Kidney (tissue), 22 donors: ENCODE measurements at places on chromosomes 5 and 9. TPM values are rescaled to one million over a fixed set of nuclear protein-coding genes. Genes with fewer than 3 reads are reported as not detected.

VLDLR gene
- total RNA-seq, result 24.2 TPM

PCDH12 gene
- total RNA-seq, result 14.1 TPM

SPINK13 gene
- total RNA-seq, result 1.6 TPM

TIGD6 gene
- total RNA-seq, result 6.0 TPM

CCNI2 gene
- 3.4 TPM for total RNA-seq

TMEM38B gene
- 23.2 TPM for total RNA-seq

TAL2 gene
- total RNA-seq, result 0.98 TPM

C6 gene
- total RNA-seq, result 46.2 TPM

SUSD3 gene
- 12.2 TPM for total RNA-seq

FSTL4 gene
- total RNA-seq, result 0.09 TPM

CNTLN gene
- 8.0 TPM for total RNA-seq

EFNA5 gene
- 54.4 TPM for total RNA-seq

PRSS3 gene
- total RNA-seq, result 0.79 TPM

TTLL11 gene
- 10.0 TPM for total RNA-seq

FGF18 gene
- total RNA-seq, result 1.8 TPM

PCDHGA5 gene
- 2.8 TPM for total RNA-seq

GKAP1 gene
- total RNA-seq, result 7.1 TPM

HCN1 gene
- not detected for total RNA-seq

SPATA31C2 gene
- total RNA-seq, result not detected

CAMK2A gene
- total RNA-seq, result 0.28 TPM

CDX1 gene
- not detected for total RNA-seq

HTR4 gene
- total RNA-seq, result 0.22 TPM

SPATA6L gene
- total RNA-seq, result 15.1 TPM

CRHBP gene
- 8.6 TPM for total RNA-seq

DNM1 gene
- total RNA-seq, result 22.6 TPM

KIF3A gene
- total RNA-seq, result 13.9 TPM

NTRK2 gene
- total RNA-seq, result 41.2 TPM

SLC27A6 gene
- total RNA-seq, result not detected

POLR1E gene
- total RNA-seq, result 17.2 TPM

LECT2 gene
- total RNA-seq, result not detected

MLANA gene
- total RNA-seq, result not detected

UBTD2 gene
- total RNA-seq, result 17.8 TPM

ADGRD2 gene
- total RNA-seq, result not detected

IL33 gene
- total RNA-seq, result 22.7 TPM

C5orf58 gene
- not detected for total RNA-seq

TNC gene
- 254 TPM for total RNA-seq
